ENCODE measurements at places on chromosomes 6 and 20. TPM values are rescaled to one million over a fixed set of nuclear protein-coding genes. Genes with fewer than 3 reads are reported as not detected.

Gene COL11A2
- total RNA-seq: 5.5 TPM

Gene BANF2
- not detected for total RNA-seq

Gene SHLD1
- 2.8 TPM for total RNA-seq

Gene COL9A3
- total RNA-seq: 6.1 TPM

Gene AKAP7
- 7.5 TPM for total RNA-seq

Gene PRR18
- total RNA-seq: not detected

Gene KCNK5
- total RNA-seq: 5.2 TPM

Gene SLC17A5
- 5.0 TPM for total RNA-seq

Gene PDRG1
- 9.7 TPM for total RNA-seq

Gene OR2H2
- not detected for total RNA-seq

Gene GSTA3
- total RNA-seq: not detected

Gene SIRPD
- total RNA-seq: not detected

Gene MYMX
- total RNA-seq: not detected

Gene SLPI
- total RNA-seq: not detected

Gene MOXD1
- 0.71 TPM for total RNA-seq

Gene EYS
- not detected for total RNA-seq

Gene HLA-DQA1
- 0.40 TPM for total RNA-seq

Gene SNAI1
- total RNA-seq: 1.7 TPM

Gene MBOAT1
- 10.5 TPM for total RNA-seq

Gene FOXQ1
- 0.63 TPM for total RNA-seq

Gene MROH8
- total RNA-seq: 0.11 TPM

Gene SLC22A1
- total RNA-seq: 2.8 TPM

Gene ENPP3
- not detected for total RNA-seq

Gene ADAM33
- total RNA-seq: not detected

Gene LIME1
- total RNA-seq: 2.4 TPM

Gene HCRTR2
- not detected for total RNA-seq

Gene BMP7
- 12.7 TPM for total RNA-seq

Gene PGM3
- total RNA-seq: 59.8 TPM

Gene DSP
- 67.4 TPM for total RNA-seq

Gene RFX6
- total RNA-seq: not detected

Gene EHMT2
- total RNA-seq: 72.8 TPM

Gene DCDC2
- 0.51 TPM for total RNA-seq

Gene ENPP5
- total RNA-seq: 2.5 TPM

Gene RCAN2
- total RNA-seq: 2.0 TPM

Gene STK4
- total RNA-seq: 25.0 TPM

Gene SEL1L2
- not detected for total RNA-seq

Gene SLCO4A1
- 16.3 TPM for total RNA-seq

Gene PBOV1
- not detected for total RNA-seq

Gene HLA-DQB2
- not detected for total RNA-seq

Gene HNF4A
- total RNA-seq: not detected

Gene EFCAB8
- not detected for total RNA-seq

Gene CNPY3
- 33.4 TPM for total RNA-seq

Gene ASIP
- not detected for total RNA-seq

Data from Daoy (cell line).